ENCODE measurements at places on chromosomes 1 and 21.

GRCh38 chr1:218499911-218500310 lies 154.8 kb downstream of the TGFB2 start:
- DNase-seq = no peak

DNA sequence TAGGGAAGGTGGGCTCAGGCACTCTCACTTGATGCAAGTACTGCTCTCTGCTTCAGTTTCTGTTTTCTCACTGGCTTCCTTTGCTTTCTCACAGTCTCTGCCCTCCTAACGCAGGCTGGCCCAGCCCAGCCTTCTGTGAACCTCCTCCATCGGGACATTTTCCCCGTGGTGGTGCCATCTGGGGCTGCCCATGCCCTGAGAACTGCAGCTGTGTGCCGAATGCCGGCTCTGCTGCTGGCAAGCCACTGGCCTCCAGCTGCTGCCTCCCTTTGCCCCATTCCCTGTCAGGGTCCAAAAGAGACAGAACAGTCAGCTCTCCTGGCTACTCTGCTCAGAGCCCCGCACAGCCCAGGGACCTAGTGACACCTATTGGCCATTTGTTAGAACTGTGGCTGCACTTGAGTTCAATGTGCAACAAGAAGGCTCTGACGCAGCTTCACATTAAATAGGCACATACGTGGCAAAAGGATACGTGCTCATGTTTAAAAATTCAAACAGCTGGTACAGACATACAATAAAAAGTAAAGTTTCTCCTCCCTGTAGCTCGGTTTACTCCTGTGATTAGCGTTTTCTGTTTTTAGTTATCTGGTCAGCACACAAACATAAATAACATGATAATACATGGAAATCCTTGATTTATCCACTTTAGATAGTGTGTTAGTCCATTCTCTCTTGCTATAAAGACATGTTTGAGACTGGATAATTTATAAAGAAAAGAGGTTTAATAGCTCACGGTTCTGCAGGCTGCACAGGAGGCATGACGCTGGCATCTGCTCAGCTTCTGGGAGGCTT lies 46.6 kb downstream of the FCRL5 start:
- DNase-seq = peak; percentile 87

DNA sequence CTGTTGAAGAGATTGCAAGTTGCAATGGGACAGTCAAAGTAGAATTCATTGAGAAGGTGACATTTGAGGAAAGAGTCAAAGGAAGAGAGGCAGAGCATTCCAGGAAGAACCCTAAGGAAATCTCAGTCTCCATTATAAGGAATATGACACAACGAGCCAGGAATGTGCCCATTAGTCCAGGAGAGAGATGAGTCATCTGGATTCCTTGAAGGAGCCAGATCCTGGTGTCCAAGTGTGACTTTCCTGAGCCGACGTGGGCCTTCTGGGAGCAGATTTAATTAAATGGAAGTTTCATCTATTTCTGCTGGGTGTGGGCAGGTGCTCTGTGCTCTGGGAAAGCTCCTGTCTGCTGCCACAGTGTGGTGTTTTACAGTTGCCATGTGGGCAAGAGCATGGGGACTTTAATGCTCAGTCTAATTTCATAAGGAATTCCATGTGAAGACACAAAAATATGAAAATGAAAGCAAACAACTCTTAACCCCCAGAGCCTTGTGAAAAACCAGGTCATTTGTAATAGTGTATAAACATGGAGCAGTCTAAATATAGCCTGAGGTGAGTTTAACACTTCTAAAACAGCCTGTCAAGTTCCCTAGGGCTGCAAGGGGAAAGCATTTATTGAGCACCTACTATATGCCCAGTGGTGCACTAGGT lies 111.4 kb upstream of the ARTN start:
- no peak for DNase-seq

GRCh38 chr1:2018217-2019171 lies 651 bp upstream of the GABRD start:
- DNase-seq = no peak

GRCh38 chr1:59903141-59903754 lies 23.3 kb downstream of the CYP2J2 start:
- no peak for DNase-seq

DNA sequence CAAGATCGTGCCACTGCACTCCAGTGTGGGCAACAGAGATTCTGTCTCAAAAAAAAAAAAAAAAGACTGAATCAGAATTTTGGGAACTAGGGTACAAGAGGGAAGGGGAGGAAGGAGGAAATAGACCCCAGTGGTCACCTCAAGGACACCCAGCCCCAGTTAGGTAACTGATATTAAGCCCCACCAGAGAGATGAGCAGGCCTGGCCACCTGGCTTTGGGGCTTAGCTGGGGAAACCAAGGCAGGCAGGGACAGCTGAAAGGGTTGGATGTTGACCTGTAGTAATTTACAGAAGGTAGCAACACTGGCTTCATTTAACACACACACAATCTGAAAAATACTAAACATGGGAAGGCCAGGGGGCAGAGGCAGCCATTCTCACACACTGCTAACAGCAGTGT lies 5.2 kb upstream of the C1orf122 start:
- no peak for DNase-seq

- no peak for DNase-seq
These were observed 5.8 kb upstream of the KIAA0040 start for GRCh38 chr1:175198332-175198731.

GRCh38 chr1:179888071-179888470 lies 6.0 kb downstream of the TOR1AIP1 start:
- DNase-seq = no peak

DNA sequence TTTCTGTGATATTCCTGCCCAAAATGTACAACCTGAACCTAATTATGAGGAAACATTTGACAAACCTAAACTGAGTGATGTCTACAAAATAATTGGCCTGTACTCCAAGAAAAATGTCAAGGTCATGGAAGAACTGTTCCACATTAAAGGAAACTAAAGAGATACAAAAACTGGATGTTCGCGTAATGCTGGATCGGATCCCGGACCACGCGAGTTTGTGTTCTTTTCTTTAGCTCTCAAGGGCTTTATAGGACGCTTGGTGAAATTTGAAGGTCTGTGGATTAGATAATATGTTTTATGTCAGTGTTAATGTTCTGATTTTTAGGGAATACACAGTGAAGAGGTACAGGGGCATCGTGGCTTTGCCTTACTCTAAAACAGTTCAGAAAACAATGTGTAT lies 400.5 kb downstream of the CAMTA1 start:
- DNase-seq = no peak

DNA sequence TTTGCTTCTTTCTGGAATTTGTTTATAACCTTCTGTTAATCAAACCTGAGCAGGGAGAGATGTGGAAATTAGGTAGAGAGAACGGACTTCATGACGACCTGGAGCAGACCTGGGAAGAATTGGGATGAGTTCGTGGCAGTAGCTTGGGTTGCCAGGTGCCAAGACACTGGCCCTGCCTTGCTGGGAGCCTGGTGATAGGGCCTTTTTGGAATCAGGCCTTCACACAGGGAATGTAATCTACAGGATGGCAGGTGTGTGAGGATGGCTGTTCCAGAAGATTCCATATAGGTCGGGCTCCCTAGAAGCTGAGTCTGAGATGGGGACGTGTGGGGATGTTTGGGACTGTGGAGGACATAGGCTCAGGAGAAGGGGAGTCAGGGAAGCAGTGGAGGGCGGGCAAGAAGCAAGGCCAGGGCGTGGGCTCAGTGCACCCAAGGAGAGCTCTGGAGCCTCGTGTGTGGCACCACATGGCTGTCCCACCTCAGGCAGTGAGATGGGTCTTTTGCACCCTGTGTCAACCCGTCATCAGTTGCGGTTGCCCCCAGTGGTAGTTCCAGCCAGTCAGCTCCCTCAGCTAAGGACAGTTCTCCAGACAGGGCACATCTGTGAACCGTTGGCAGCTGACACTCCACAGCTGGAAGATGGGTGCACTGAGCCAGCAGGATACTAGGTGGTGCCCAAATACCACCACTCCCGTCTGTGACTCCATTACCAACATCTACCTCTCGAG lies 395.9 kb downstream of the MATN1 start:
- DNase-seq = no peak

DNA sequence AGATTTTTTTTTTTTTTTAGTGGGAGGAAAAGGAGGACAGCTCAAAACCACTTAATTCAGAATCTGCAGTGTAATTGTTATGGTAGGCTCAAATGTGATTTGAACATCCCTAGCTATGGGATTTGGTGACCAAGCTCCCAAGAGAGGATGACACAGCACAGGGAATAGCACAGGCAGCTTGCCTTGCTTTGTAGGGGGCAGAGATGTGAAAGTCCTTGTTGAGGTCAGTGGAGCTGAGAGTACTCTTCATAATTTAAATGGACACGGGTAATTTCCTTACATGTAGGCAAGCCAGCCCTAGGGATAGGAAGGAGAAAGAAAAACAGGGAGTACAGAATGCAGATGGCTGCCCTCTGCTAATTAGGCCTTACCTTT lies 3.2 kb upstream of the UCK2 start:
- no peak for DNase-seq

- DNase-seq = peak; percentile 64
These were observed 1793.9 kb downstream of the NCAM2 start for GRCh38 chr21:22791986-22792560.

- no peak for DNase-seq
These were observed at the start of gene S100A12 for GRCh38 chr1:153375511-153375910. S100A12 (minus strand) TSS chr1:153375621; CDS start chr1:153374592, 1,029 bp downstream.

DNA sequence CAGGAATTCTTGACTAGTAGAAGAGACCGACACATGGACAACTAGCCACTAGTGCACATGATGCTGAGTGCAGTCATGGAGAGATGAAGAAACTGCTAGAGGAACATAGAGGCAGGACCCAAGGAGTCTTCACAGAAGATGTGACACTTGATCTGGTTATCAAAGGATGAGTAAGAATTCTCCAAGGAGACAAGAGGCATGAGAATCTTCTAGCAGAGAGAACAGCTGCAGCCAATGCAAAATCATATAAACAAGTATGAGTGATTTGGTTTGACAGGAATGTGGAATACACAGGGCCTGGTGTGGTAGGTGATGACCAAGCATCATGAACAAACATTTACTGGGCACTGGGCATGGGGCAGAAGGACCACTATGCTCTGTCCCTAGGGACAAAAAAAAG lies 140.9 kb upstream of the CTTNBP2NL start:
- no peak for DNase-seq

- DNase-seq = no peak
These were observed 391.2 kb downstream of the DPYD start for GRCh38 chr1:97529600-97529999.

DNA sequence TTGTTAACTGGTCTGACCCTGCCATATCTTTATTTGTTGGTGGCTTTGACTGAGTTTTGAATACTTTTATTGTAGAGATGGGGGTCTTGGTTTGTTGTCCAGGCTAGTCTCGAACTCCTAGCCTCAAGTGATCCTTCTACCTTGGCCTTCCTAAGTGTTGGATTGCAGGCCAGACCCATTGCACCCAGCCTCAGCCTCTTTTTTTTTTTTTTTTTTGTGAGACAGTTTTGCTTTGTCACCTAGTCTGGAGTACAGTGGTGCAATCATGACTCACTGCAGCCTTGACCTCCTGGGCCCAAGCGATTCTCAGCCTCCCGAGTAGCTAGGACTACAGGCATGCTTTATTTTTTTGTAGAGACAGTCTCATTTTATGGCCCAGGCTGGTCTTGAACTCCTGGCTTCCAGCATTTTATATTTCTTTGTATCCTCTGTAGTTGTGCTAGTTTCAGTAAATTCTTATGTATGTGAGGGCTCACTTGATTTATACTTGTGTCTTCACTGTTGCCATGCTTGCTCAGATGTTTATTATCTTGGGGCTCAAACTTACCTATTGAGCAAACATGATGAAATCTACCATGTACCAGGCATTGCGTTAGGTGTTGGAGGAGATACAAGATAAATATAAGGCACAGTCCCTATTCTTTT lies 24.1 kb downstream of the THRAP3 start:
- no peak for DNase-seq

GRCh38 chr1:206103979-206104378 lies 13.2 kb downstream of the AVPR1B start:
- no peak for DNase-seq

GRCh38 chr21:17612565-17613241 lies at the start of gene BTG3:
BTG3 (minus strand) TSS chr21:17612901; CDS start chr21:17609144, 3,757 bp downstream.
- peak; percentile 92 for DNase-seq

DNA sequence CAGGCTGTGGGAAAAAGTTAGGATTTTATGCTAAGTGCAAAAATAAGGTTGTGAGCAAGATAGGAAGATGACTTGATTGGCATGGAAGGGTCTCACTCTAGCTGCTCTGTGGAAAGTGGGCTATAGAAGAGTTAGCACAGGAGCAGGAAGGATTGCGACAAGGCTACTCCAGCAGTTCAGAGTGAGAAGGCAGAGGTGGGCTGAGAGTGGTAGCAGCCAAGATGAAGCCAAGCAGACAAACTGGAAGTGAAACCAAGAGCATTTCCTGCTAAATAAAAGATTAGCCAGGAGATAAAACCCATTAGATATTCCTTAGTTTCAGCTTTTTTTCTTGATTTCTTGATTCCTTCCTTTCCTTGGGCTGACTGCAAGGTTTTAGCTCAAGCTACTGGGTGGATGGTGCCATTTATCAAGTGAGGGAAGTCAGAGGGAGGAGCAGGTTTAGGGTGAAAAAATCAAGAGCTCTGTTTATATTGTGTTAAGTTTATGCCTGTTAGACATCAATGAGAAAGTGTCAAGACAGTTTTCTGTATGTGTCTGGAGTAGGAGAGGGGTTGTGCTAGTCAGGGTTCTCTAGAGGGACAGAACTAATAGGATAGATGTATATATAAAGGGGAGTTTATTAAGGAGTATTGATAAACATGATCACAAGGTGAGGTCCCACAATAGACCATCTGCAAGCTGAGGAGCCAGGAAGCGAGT lies 33.1 kb upstream of the ZNF644 start:
- peak; percentile 76 for DNase-seq

GRCh38 chr1:206921772-206922265 lies at the start of gene FCMR:
FCMR (minus strand) TSS chr1:206921941; CDS start chr1:206921854, 87 bp downstream.
- peak; percentile 80 for DNase-seq

GRCh38 chr1:222994511-222995235 lies 148.4 kb downstream of the TLR5 start:
- DNase-seq = no peak

DNA sequence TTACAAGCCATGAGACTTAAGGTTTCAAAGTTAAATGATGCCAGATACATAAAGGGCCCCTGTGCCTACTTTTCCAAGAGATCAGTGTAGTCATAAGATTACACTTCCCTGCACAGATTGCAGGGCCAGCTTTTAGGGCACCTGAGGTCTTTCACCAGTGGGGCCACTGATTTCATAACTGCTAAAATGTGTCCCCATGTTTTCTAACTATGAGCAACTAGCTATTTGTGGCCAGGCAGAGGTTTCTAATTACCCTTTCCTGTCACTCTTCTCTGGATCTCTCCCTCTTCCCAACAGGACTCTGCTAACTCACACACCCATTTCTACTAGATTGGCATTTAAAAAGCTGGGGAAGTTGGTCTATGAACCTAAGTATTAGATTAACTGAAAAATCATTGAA lies 207.1 kb upstream of the SGIP1 start:
- no peak for DNase-seq

GRCh38 chr21:33069994-33070743 lies at the start of gene OLIG1:
OLIG1 (plus strand) TSS chr21:33070141; CDS start chr21:33070247, 106 bp downstream.
- DNase-seq = no peak

- DNase-seq = no peak
These were observed 108.0 kb downstream of the BRINP2 start for GRCh38 chr1:177278626-177279390.

- DNase-seq = no peak
These were observed 23.4 kb downstream of the POFUT2 start for GRCh38 chr21:45264146-45264911.

- DNase-seq = no peak
These were observed 515.5 kb downstream of the BRINP3 start for GRCh38 chr1:189962181-189962580.
